ENCODE measurements at places on chromosomes 5 and 9.
A peak's percentile ranks its signal among the peaks of the same experiment; 100 is the strongest.

DNA sequence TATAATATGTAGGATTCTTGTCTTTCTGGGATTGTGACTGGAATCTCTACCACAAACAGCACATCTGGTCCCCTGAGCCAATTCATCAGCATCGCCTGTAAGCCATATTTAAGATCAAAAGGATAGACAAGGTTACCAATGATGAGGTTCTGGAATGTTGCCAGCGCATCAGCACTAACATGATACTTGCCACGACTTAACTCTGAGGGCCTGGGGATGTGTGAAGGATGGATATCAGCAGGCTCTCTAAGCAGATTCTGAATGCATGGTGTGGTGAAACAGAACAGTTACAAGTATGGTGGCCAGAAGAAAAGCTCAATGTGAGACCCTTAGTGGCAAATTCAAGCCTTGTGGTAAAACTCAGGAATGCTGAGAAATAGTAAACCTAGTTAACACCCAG, 143.0 kb downstream of the XRCC4 start:
- DNase-seq = no peak

DNA sequence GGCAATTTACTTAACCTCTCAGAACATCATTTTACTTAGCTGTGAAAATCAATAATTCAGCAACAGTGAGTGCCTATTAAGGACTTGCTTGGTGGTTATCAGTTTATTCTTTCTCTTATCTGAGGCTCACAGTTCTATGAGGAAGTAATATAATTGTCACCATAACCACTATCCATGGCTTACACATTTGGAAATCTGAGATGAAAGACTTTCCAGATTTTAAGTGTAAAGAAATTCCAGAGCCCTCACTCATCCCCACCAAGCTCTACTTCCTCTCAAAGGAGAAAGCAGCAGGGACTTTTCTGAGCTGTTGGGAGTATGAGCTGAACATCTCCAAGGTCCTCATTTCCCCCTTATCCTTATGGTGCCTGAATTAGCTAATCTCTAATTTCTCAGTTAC, 321.5 kb downstream of the FBXL7 start:
- DNase-seq = no peak

DNA sequence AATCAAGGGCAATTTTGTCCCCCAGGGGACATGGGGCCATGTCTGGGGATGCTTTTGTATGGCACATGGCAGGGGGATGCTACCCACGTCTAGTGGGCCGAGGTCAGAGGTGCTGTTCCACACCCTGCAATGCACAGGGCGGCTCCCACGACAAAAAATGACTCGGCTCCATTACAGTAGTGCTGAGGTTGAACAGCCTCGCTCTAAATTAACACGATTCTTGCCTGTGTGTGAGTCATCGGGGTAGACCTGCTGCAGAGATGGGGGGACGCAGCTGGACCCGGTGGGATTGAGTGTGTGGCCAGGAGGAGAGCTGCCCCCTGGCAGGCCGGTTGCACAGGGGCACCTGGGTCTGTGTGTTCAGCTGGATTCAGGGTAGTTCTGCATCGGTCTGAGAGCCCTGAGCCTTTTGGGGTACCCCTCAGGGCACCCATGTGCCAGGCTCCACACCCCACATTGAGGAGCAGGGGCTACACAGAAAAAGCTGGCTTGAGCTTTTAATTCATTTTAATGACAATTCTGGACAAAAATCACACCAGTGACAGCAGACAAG, 20.0 kb upstream of the COL5A1 start:
- DNase-seq = no peak

- no peak for DNase-seq
Measured at GRCh38 chr9:95425910-95426551, 90.7 kb downstream of the PTCH1 start.

DNA sequence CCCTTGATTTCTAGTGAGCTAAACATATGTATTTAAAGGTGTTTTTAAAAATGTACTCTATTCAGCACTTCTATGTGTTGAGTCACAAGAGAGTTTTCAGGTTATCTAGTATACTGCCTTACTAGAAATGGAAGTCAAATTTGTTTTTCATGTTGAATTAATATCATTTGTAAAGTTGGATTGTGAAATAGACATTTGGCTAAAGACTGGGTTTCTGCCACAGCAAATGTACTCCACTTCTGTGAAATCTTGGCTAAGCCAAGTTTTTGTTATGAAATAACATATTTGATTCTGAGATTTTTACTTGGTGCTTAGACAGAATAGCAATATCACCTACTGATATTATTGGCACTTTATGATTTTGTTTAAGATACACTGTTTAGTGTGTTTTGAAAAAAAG, 106.0 kb downstream of the CWC27 start:
- no peak for DNase-seq

DNA sequence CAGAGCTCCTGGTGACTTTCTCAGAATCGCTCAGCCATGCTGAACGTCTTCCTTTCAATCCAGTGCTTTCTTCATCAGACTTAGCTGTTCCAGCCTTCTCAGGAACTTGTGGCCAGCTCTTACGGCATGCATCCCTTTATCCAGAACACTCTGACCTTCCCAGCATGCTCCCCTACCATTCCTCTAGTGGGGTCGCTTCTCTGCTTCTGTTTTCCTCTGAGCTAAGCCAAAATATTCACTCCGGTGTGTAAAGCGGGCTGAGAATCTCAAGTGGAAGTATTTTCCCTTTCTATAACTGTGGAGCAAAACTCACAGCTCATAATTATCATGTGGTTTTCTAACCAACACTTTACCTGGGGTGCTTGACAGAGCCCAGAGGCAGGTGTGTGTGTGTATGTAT, 6.2 kb downstream of the DCANP1 start:
- DNase-seq = no peak

DNA sequence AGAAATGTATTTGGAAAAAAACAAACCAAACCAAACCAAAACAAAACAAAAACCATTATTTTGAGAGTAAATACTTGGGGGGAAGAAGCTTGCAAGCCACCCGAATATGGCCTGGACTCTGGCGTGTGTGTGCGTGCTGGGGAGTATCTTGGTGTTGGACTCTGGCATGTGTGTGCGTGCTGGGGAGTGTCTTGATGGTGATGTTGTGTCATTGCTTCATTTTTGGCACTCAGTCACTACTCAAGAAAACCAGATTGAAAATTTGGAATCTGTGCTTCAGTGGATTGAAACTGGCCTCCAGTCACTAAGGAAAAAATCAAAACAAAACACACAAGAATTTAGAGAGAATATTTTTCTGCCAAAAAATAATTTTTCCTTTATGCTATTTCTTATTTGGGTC, 76.1 kb downstream of the ARRDC3 start:
- no peak for DNase-seq

- DNase-seq = peak; percentile 80
Measured at GRCh38 chr9:34611811-34612787, at the start of gene RPP25L. TSS of gene RPP25L (minus strand) at chr9:34612097. CDS start at chr9:34611296, 801 bp downstream.

- no peak for DNase-seq
Measured at GRCh38 chr9:86978413-86978812, 31.1 kb upstream of the GAS1 start.

DNA sequence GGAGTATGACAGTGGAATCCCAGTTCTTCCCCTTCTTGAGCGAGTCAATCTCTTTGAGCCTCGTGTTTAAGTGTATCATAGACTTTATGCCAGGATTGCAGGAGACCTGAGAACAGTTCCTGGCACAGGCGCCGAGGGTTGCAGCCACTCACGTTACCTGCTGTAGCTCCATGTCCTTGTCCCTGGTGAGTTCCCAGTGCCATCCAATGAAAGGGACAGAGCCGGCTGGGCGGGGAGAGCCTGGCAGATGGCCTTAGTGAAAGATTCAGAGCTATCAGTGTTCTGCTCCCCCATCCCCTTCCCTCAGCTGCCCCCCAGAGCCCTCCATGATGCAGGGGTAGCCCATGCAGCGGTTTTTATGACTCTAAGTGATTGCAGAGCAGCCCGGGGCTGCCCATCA, 554.0 kb downstream of the BNC2 start:
- no peak for DNase-seq

DNA sequence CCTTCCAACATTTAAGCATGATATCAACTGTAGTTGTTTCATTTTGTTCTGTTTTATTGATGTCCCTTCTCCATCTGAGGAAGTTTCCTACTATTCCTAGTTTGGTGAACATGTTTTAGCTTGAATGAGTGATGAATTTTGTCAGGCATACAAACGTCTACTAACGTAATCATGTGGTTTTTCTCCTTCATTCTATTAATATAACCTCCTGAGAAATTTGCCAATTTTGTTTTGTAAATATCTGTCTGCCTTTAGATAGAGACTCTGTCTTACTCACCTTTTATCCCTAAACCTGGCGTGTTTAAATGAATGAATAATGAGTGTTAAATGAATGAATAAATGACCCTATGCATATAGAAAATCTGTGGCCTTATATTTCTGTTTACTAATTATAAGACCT, 26.5 kb upstream of the NREP start:
- DNase-seq = no peak

DNA sequence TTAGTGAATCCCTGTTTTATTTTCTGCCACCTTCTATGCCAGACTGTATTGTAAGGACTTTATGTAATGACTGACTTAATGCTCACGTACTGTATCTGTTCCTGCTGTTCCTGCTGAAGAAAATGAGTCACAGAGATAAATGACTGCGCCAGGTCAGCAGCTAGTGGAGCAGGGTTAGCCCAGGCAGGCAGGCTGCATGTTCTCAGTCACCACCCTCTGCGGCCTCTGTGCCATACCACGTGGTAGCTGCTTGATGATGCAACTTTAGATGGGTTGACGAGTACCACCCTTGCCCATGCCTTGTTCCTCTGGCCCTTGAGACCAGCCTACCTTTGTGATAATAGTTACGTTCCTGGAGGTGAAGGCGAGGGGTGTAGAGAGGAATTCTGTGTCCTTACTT, 161.9 kb downstream of the TRIO start:
- no peak for DNase-seq

DNA sequence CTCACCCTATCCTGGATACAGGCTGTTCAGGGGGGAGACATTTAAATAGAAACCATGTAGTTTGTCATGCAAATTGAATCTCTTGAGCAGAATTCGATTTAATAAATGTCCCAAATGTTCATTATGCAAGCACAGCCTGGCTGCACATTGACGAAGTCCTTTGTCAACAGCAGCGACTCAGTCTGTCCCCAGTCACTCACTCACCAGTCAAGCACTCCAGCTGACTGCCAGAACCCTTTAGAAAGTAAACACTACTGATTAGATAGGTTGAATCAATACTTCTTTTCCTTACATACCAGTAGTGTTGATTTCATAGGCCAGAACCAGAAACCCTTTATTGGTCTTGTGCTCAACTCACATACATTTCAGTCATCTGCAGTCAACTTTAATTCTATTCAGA, 27.5 kb downstream of the CDH6 start:
- no peak for DNase-seq

- no peak for DNase-seq
Measured at GRCh38 chr5:115507681-115508080, 36.9 kb downstream of the FEM1C start.

DNA sequence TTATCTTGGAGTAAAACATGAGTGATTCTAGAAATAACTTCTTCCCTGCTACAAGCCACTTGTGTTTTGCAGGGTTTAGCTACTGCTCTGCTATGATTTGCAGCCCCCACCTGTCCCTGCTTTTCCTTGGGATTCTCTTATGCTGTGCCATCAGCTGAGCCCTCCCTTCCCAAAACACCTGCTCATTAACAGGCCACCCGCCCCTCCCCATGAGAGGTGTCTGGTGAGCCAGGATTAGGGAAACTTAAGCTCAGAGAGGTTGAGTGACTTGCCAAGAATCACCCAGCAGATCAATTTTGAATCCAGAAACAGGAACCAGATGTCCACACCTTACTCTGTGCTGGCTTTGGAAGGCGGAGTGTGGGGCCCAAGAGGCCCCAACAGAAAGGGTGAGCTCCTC, 111.7 kb upstream of the CXCL14 start:
- DNase-seq = no peak

DNA sequence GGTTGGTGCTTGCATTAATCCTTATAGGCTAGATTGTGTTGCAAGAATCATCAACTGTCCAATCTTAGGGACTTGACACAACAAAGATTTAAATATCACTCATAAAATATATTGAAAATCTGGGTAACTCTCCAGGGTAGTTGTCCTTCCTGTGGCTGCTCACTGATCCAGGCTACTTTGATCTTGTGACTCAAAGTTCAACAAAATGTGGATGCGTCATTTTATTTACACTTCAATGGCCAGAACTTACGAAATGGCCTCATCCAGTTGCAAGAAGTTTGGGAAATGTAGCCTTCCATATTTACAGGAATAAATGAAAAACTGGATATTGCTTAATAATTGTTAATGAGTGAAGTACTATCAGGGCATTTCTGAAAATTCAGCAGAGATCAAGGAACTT, 235.5 kb upstream of the ACTBL2 start:
- no peak for DNase-seq

- DNase-seq = no peak
Measured at GRCh38 chr5:102622262-102622661, 123.5 kb upstream of the SLCO6A1 start.

- no peak for DNase-seq
Measured at GRCh38 chr5:151104795-151105194, 24.0 kb upstream of the TNIP1 start.

GRCh38 chr9:124220946-124221451, 36.8 kb upstream of the NEK6 start:
- DNase-seq = no peak

DNA sequence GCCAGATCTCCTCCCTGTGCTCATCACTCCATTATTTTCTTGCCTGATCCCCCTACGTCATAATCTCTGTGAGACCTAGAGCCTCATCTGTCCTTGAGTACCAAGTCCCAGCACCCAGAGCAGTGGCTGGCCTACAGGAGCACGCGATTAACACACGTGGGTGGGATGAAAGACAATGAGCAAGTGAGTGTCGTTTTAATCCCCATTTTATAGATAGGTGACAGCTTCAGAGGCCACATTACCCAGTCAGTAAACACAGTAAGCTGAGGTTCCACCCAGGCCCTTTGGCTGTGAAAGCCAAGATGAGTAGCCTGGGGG, 17.3 kb downstream of the TRUB2 start:
- no peak for DNase-seq

DNA sequence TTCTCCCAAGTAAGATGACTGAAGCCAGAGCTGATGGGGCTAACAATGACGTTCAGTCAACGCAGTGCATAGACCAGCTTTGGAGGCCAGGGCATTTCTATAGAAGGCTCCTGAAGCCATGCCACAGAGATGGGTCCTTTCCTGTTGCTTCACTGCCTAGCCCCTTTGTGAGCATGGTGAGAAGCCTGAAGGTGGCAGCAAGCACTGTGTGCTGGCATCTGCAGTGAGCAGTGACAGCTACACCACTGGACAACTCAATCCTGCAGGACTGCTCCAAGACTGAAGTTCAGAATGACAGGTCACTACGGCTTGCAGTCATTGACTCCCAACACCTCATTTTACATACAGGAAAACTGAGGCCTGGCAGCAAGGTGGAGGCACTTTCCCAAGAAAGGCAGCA, 229.0 kb downstream of the TSSK1B start:
- no peak for DNase-seq

DNA sequence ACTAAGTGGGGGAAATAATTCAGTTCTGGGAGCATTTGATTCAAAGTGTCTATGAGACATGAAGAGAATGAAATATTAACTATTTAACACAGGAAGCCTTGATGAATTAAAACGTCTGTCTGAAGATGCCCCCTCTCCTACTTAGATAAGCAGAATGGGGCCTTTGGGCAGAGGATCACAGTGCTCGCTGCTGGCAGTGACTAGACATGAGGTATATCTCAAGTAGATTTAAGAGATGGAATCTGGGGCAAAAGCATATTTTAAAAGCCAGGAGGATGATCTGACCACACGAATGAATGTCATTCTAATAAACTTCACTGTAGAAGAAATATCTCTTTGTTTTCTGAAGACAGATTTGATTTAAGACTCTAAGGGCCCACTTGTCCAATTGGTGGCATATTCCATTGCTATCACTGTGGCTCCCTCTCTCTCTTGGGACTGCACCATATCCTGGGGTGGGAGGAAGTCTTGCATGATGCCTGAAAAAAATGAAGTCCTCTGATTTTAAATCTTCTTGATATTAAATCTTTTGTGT, 254.0 kb downstream of the MAN2A1 start:
- DNase-seq = no peak

All from stimulated activated CD8-positive, alpha-beta memory T cell treated with anti-CD3 and anti-CD28 coated beads, Interleukin-7, amount 100 ng/mL, for 4 hours (primary cell).